ENCODE measurements at places on chromosomes 1 and 21.

DNA sequence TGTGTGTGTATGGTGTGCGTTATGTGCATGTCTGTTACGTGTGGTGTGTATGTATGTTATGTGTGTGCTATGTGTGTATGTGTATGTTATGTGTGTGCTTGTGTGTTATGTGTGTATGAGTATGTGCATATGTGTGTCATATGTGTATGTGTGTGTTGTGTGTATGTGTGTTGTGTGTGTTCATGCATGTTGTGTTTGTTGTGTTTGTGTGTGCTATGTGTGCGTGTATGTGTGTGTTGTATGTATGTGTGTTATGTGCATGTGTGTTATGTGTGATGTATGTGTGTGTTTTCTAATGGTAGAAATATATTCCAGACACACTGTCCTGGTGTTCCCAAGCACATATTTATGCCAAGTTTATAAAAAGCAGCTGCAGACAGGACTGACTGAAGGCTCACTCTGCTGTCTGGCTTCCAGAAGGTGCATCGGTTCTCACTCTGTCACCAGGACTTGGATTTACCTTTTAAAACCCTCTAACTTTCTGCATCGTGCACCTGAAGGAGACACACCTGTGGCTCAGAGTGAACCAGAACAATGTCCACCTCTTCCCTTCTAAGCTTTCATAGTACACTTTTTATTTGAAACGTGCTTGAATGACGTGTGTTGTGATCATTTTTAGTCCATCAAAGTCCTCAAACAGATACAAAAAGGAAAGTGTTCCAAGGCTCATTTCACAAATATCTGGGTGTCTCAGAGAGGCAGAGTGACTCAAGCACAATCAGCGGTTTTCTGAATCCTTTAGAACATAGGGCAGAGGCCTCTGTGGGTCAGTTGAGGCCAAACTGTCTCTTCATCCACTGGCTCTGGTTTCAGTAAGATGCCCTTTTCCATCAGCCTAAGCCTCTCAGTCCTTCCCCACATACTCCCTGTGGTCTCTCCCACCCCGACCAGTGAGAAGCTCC lies 49.9 kb downstream of the TOMM20 start:
- DNase-seq, result no peak

GRCh38 chr1:12434174-12434573 lies 183.8 kb downstream of the DHRS3 start:
- DNase-seq, result peak; percentile 19

DNA sequence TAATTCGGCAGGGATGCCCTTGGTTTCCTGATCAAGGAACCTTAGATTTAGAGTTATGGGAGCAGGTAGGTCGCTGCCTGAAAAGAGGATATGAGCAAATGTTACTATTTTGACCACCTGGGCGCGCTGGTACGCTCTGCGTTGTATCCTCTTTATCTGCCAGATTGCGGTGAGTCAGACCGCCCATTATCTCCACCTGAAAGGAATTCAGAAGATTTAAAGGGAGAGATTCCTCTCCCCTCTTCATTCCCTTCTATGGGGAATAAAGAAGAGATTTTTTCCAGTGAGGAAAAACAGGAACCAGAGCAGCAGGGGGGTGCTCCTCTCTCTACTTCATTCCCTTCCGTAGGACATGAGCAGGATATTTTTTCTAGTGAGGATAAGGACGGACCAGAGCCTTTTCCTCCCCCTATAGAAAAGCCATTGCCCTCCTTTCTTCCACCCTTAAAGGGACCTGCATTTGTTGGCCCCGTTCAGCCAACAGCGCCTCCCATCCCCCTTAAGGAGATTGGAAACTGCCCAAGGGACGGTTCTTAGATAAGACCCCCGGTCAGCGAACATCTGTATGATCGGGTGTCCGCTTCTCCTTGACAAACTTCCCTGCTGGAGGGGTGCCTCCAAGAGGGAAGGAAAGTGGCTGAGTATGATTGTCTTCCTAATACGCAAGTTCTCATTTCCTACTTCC lies 34.1 kb downstream of the CLCA1 start:
- DNase-seq, result no peak

DNA sequence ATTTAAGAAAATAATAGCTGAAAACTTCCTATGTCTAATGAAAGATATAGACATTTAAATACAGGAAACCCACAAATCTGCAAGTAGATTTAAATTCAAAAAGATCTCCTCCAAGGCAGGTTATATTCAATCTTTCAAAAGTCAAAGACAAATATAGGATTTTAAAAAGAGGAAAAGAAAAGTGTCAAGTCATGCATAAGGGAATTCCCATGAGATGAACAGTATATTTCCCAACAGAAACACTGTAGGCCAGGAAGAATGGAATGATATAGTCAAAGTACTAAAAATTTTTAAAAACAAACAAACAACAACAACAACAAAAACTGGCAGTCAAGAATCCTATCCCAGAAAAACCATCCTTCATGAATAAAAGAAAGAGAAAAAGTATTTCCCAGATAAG lies 806.5 kb upstream of the BRINP3 start:
- DNase-seq, result no peak

DNA sequence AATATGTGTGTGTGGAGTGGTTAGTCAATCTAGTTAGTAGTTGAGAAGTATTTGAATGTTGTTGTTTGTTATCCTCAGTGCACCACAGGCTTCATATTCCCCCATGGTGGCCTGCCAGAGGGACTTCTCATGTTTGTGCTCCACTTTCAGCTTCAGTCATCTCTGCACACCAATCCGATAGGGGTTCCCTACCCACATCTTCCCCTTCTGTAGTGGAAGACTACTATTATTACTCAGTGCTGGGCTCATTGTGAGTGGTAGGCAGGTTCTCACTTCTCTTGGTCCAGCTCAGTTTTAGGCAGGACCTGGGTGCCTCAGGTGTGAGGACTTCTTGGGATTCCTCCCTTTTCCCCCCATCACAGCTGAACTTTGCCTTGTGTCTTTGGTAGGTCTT lies 14.2 kb downstream of the MT1HL1 start:
- no peak for DNase-seq

DNA sequence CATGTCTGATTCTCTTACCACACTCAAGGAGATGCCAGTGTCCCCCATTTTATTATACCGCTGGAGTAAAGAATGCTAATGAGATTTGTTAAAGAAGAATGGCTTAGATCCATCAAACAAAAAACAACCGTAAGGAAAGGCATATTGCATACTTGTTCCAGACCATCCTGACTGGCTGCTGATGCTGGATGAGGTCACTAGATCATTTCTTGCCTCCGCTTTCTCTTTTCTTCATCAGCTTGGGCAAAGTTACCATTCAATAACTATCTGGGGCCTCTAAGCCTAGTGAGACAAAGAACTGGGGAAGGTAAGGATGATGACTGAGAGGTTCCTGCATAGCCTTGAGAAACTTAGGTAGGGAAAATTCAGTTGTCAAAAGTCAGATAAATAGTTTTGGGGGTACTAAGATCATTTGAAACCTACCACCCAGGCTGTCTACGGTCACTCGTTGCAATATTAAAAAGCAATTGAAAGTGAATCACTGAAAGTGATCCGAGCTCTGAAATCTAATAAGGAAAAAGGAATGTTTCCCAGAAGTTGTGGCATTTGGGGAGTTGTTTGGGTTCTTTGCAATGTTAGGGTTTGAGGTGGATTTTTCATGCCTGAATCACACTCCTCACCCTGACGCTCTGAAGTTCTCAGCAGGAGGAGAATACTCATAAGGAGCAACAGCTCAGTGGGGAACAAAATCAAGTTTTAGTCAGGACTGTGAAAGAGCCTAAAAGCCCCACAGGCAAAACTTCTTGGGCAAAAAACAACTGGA lies 176.8 kb downstream of the HHIPL2 start:
- no peak for DNase-seq

GRCh38 chr1:4674676-4675075 lies 20.3 kb downstream of the AJAP1 start:
- DNase-seq, result no peak

DNA sequence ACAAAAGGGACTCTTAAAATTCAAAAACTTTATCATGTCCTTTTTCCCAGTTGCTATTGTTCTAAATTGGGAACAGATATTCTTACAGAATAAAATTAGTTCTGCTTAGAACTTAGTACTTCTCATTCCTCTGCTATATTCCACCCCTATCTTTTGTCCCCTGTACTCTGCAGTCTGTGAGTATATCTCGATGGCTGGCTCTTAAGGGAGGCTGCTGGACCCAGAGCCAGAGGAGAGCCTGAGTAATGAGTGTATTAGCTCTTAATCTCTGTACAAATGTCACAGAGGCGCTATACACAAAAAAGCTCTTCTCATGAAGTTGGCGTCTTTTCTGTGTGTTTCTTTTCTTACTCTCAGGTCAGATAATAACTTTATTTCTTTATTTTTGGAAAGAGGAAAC lies 423.4 kb downstream of the ZP4 start:
- DNase-seq, result no peak

DNA sequence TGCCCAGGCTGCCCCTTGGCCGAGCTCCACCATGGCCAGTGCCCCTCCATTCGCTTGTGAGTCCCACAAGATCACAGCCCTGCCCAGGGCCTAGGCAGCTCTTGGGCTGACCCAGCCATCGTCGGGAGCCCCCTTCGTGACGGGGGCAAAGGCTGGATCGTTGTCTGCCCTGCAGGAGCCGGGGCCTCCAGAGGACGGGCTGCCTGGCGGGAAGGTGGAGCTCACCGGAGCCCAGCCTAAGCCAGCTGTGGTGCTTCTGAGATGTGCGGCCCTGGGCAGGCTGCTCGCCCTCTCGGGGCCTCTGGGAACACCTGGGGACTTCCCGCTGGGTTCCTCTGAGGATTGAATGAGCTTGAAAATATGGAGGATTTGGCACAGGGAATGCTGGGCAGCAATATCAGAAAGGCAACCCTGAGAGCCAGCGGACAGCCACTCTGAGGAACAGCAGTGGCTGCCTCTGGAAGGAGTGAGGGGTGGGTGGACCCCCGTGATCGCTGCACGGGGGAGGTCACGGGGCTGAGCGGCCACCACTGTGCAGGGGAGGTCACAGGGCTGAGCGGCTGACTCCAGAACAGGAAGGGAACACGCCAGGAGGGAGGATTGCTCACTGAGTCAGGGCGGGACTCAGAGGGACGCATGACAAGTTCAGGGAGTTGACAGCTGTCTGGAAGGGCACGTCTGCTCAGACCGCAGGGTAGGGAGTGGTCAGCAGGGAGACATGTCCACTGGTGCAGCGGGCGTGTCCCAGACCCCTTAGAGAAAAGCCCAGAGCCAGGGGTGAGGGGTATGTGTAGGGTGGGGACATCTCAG lies 19.3 kb downstream of the TP73 start:
- no peak for DNase-seq

- DNase-seq, result no peak
Observed at GRCh38 chr1:205980237-205980870, 22.8 kb downstream of the RAB7B start.

DNA sequence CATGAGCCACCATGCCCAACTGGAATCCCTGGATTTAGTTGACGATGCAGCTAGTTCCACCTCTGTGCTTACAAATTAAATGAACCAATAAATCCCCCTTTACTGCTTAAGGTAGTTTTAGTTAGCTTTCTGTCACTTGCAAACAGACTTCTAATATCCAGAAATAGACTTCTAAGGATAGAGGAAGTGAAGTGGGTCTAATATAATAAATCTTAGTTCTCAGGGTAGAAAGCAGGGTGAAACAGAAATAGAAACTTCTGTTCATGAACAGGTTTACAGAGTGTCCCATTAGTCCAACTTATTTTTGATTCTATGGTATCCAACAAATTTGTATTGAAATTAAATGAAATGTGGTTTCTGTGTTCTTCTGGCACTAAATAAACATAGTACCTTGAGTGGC lies 20.1 kb downstream of the BCAS2 start:
- DNase-seq, result no peak

DNA sequence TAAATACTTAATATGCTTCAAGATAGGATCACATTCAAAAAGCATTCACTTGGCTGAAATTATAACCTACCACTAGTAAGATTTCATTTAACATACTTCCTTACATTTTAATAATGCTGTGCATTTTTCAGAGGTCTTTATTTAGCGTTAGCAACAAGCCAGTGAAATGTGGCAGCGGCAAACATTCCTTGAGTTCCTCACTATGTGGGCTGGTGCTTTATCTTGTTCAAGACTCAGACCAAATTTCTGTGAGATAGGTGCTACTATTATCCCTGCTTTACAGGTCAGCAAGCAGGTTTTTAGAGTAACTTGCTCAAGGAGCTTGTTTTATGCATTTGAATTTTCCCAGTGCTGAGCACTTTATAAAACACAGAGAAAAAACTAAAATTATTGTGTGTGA lies 132.7 kb downstream of the PLPPR4 start:
- DNase-seq, result no peak

DNA sequence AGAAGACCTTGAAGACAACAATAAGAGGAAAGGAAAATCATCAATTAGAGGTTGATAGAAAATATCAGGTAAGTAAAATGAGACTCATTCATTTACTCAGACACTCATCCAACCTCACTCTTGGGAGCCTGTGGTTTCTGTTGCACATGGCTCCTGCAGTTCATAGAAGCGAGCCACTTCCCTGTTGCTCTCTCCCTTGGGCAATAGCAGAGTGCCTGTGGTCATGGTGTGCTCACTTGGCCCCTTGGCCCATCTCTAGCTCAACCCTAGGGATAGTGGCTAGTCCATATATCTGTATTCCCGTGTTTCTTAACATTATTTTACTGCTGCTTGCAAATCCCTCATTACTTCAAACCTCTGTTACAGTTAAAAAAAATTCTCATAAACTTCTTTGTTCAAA lies 368.6 kb downstream of the PTPRC start:
- no peak for DNase-seq

DNA sequence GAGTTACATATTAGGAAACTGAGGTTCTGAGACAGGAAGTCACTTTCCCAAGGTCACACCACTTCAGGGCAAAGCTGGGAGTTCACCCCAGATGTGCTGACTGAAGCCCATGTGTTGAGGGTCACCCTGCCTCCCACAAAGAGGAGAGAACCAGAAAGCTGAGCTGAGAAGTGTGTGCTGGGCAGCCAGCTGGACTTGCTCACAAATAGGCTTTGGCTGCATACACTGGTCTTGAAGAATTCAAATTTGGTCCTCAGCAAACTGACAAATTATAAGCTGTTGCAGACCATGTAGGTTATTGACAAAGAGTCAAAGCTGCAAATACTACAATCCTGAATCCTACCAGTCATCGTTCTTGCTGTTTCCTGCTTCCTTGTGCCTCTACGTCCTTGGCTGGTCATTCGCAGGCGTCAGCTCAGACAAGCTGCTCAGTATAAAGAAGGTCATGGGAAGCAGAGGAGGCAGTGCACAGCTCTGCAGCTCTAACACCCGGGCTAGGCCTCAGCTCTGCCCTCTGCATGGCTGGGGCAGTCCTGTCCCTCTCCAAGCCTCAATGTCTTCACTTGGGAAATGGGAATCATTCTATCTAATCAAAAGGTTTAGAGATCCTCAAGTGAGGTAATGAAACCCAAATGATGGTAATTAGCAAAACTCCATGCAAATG lies 40.0 kb downstream of the CDCP2 start:
- no peak for DNase-seq

DNA sequence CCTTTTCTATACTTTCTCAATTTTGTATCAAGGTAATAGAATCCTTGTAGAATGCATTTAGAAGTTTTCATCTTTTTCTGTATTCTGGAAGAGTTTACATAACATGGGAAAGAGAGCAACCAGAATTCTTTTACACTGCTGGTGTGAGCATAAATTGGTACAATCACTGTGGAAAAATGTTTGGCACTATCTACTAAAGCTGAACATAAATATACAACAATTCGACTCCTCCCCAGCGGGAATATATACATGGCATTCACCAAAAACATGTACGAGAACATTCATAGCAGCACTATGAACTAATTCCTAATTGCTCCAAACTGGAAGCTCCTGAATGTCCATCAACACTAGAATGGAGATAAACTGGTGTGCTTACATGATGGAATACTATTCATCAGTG lies 1.8 kb upstream of the ACBD6 start:
- no peak for DNase-seq

GRCh38 chr1:102970496-102971078 lies 137.7 kb downstream of the COL11A1 start:
- no peak for DNase-seq
